Urinary bladder (tissue), 4 donors: ENCODE measurements at places on chromosomes 3 and 15. TPM values are rescaled to one million over a fixed set of nuclear protein-coding genes. Genes with fewer than 3 reads are reported as not detected.

SLC9C1 gene
- total RNA-seq, result 1.9 TPM

GATM gene
- 83.8 TPM for total RNA-seq

ARPIN gene
- 18.9 TPM for total RNA-seq

EIF4E3 gene
- 16.0 TPM for total RNA-seq

SNX33 gene
- total RNA-seq, result 11.1 TPM

MFSD1 gene
- total RNA-seq, result 110 TPM

PRTG gene
- 16.2 TPM for total RNA-seq

GOLGA6A gene
- not detected for total RNA-seq

GRCh38 chr15:36545467-36545992 is 33.9 kb upstream of the CDIN1 start:
- no peak for DNase-seq

GRCh38 chr15:31402003-31402402 is 75.4 kb downstream of the KLF13 start:
- no peak for DNase-seq

- no peak for DNase-seq
These were observed 63.9 kb downstream of the NMD3 start for GRCh38 chr3:161284989-161285388.

DNA sequence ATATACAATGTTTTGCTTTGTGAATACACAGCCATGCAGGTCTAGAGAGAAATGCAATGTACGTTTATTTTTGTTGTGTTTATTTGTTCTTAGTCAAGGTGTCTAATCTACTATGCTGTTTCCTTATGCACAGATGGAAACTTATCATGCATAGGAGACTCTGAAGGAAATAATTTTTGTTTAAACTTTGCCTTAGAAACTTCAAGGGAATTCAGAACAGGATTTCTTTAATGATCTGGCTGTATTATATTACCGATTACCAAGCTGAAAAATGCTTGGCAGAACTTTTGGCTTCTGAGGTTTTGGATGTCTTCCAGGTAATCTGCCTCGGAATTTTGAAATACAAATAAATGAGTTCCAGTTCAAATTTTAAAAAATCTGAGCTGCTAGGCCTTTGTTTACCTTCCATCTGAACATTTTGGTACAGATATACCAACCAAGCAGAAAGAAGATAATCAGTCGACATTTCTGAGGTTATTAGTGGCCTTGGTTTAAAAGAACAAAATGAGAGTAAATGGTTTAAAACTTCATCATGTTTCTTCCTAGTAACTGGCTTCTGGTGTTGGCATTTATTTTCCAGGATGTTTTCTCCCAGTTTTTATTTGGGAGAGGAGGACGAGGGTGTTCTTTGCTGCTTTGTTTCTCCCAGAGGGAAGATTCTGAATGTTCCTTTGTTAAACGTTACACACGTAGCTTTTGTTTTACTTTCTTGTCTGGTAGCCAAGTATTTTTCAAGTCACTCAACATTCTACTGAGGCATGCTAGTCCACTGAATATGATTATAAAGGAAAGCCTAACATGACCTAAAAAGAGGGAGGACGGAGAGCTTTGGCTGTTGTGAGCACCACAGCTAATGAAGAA is 421.8 kb upstream of the TBL1XR1 start:
- no peak for DNase-seq

DNA sequence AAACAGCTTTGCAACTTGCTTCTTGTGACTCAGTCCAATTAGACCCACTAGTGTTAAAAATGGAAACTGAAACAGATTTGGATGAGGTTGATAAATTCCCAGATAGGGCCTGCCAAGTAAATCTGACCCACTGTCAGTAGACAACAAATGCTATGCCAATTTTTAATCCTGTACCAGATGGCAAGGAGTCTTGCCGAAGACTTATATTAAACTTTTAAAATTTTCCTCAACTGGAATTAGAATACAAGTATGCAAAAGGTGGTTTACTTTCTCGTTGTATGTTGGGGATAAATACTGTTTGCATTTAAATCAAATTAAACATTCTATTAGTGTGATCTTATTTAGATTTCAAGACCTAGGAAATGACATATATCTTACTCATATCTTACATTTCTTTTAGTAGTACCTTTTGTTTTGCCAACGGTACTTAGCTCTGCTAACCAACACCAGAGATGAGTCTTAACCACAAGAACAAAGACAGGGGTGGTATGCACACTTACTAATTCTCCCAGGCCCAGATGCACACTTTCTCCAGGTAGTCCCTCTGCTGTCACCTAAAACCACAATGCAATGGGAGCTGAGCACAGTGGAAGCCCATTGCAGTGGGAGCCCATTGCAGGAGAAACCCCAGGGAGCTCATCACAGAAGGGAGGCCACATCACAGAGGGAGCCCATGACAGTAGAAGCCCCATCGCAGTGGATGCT is 77.8 kb downstream of the WWTR1 start:
- DNase-seq, result no peak

GRCh38 chr3:167559924-167560323 is 86.1 kb upstream of the SERPINI2 start:
- no peak for DNase-seq

GRCh38 chr15:94040541-94041248 is 190.7 kb upstream of the MCTP2 start:
- DNase-seq, result no peak

DNA sequence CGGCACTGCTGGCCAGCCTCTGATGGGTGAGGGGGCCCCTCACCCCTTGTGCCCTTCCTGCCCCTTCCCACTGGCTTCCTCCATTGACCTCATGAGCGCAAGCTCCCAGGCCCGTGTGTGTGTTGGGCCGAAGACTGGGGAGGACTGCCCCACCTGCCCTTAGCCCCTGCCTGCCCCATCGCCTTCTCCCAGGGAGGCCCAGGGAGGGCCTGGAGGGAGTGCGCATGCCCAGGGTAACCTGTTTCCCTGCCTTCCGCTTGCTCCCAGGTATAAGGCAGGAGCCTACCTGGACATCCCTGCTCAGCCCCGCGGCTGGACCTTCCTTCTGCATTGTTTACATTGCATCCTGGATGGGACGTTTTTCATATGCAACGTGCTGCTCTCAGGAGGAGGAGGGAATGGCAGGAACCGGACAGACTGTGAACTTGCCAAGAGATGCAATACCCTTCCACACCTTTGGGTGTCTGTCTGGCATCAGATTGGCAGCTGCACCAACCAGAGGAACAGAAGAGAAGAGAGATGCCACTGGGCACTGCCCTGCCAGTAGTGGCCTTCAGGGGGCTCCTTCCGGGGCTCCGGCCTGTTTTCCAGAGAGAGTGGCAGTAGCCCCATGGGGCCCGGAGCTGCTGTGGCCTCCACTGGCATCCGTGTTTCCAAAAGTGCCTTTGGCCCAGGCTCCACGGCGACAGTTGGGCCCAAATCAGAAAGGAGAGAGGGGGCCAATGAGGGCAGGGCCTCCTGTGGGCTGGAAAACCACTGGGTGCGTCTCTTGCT is 8.8 kb downstream of the DLL4 start:
- DNase-seq, result no peak
